ENCODE measurements at places on chromosomes 16 and 17.

DNA sequence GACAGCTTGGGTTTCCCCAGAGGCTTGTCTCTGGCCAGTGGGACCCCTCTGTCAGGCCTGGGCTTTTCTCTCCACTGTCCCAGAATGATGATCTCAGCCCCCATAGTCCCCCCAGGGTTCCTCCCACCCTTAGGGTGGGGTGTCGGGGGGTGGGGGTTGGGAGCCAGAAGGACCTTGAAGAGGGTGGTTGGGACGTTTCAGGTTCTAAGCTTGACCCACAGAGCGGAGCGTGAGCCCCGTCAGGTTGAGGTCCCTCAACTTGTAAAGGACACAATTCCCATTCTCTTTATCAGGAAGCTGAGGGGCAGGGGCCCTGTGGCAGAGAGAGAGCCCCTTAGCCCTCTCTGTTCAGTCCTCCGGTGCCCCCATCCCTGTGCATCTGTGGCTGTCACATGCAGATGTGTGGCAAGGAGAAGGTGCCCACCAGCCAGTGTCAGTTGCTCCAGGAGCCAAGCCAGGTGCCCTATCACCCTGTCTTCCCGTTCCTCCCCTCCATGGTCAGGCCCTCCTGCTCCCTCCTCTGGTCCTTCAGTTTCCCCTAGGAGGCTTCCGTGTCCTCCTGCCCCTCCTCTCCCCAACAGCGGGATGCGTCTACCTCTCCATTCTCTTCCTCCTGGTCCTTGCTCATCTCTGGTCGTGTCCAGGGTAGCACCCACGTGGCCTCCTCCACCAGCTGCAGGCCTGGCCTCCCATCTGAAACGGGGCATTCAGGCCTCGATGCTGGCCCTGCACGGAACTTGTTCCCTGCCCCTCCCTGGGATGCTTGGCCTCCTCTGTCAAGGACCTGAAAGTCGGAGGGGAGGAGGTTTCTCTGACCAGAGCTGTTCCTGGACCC lies 1.5 kb upstream of the NTN3 start:
- no peak for DNase-seq

DNA sequence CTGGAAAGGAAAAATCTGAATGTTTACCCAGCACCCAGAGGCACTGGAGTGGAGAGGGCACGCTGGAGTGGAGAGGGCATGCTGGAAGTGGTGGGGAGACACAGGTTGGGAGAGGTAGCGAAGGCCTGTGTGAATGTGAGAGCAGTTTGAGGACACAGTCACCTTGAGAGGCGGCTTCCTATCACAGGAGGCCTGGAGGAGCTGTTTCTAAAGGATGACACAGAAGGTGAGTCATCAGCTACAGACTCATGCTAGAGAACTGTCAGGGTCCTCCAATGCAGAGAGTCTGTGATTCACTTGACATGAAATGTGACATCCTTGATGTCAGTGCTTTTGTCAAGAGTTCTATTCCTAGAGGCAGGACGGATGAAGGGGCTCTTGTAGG lies 13.8 kb downstream of the CTRL start:
- DNase-seq: no peak

- no peak for DNase-seq
Measured at GRCh38 chr17:16521070-16521727, 29.2 kb upstream of the LRRC75A start.

DNA sequence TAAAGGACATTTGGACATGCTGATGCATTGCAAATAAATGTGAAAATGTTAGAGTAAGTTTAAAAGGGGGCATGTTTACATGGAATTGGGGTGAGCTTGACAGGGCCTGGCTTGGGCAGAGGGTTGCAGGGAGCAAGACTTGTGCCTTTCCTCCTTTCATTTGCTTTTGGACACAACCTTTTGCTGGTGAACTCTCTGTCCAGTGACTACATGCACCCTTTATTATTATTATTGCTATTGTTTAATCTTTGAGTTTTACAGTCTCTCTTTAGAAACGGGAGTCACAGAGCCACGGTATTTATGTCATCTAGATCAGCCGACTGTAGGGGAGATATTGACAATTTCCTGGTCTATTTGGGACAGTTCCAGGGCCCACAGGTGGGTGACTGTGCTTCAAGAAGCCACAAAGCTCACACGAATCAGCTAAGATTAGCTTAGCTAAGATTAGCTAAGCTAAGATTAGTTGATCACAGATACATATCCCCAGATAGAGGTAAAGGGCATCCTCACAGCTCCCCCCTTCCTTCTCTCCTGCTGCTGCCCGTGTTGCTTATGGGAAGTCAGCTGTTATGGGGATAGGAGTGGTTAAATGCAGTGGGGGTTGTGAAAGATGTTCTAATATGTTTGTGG lies 28.9 kb upstream of the ETV4 start:
- no peak for DNase-seq

GRCh38 chr16:67187175-67187890 lies 2.6 kb downstream of the EXOC3L1 start:
- DNase-seq: no peak

GRCh38 chr17:13350466-13350865 lies 251.3 kb downstream of the HS3ST3A1 start:
- DNase-seq: no peak

GRCh38 chr17:602436-602835 lies 112.2 kb downstream of the VPS53 start:
- no peak for DNase-seq

GRCh38 chr17:57746221-57746620 lies 1.1 kb upstream of the CCDC182 start:
- no peak for DNase-seq

- DNase-seq: no peak
Measured at GRCh38 chr17:74268558-74268957, 5.5 kb upstream of the DNAI2 start.

GRCh38 chr17:56436142-56436541 lies 157.4 kb upstream of the NOG start:
- no peak for DNase-seq

GRCh38 chr17:68954146-68954896 lies 871 bp downstream of the ABCA8 start:
- no peak for DNase-seq

- no peak for DNase-seq
Measured at GRCh38 chr17:39174920-39175694, 9.1 kb upstream of the ARL5C start.

DNA sequence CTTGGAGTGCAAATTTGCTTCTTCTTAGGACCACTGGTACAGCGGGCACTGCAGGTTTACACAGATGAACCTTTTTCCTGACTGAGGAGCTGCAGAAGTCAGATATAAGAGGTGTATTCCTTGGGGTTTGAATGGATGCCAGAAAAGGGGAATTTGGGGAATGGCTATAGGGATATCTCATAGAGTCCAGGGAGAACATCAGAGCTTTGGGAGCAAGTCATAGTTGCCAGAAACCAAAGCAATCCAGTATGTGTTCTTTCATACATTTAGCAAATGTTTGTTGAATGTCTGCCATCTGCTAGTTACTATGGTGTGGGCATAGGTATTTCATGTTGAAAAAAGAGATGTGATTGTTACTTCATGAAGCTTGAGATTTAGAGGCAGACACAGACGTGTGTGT lies 46.8 kb downstream of the MAP2K4 start:
- DNase-seq: no peak

DNA sequence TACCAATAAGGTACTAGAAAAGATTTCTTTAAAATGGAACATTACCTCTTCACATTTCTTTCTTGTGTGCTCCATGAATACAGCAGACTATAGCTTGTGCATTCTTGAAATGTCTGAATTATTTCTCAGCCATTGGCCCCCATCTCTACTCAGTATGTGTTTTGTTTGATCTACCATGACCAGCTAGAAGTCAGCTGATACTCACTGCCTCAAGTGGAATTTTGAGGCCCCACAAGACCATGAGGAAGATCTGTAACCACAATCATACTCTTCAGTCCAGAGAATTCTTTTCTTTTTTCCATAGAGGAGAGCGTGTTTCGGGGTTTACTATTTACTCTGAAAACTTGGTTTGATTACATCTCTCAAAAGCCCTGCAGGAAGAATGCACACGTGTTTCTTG lies 319.1 kb downstream of the TOX3 start:
- no peak for DNase-seq

DNA sequence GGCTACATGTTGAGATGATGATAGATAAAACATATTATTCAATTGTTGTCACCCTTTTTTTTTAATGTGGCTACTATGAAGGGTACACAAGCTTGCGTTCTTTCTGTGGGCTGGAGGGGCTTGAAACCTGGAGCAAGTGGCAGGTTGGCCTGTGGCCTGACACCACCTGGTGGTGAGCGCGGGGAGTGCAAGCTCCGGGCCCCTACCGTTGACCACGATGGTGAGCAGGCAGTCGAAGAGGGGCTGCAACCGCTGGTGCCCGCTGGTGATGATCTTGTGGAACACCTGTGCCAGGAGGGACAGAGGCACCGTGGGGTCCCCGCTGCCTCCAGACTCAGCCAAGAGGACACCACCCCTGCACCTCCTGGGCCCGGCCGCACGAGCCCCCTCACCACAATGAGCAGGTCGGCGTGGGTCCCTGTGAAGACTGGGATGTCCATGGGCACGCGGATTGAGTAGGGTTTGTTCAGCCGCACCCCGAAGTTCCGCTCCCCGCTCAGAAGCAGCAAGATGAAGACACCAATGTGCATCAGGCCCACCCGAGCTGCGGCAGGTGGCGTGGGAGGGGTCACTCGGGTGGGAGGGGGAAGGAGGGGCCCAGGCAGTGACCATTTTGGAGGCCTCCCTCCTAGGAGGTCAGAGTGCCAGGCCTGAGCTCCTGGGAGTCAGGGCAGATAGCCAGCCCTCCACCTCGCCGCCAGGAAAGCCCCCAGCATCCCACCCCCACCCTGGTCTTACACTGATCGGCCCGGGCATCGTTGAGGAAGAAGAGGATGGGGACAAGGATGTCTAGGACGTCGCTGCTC lies 14.4 kb downstream of the HID1 start:
- DNase-seq: no peak

DNA sequence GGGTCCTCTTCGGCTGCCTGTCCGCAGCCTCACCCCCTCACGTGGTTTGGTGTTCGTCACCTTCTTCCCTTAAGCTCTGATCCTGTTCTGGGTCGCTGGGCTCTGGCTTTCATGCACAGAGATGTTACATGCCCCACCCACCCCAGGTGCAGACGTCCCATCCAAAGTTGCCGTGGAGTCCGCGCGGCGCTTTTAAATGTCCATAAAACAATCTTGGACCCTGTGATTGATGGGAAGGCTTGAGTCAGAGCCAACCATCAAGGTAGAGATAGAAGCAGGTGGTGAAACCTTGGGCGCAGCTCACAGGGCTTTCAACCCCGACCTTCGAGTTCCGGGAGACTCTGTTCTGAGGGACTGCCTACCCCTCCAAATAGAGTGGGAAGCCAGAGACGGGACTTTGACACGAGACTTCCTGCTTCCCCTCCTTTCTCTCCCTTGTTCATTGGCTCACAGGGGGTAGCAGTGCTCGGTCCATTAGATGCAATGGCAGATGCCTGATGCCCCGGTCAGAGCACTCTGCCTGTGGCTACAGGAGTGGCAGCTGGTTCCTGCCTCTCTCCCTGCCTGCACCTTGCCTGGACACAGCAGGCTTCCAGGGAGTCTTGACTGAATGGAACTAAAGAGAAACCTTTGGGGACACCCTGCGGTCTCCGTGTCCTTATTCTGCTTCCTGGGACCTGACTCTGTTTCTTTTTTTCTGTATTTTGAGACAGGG lies 4.0 kb downstream of the ENGASE start:
- DNase-seq: no peak

GRCh38 chr17:61837175-61838051 lies 25.9 kb downstream of the BRIP1 start:
- no peak for DNase-seq

- no peak for DNase-seq
Measured at GRCh38 chr17:82098939-82099763, 1.1 kb upstream of the FASN start.

Measured in esophagus squamous epithelium (tissue), 5 donors.